ENCODE measurements at places on chromosomes 4 and X. TPM values are rescaled to one million over a fixed set of nuclear protein-coding genes. Genes with fewer than 3 reads are reported as not detected.

UGT2A1 gene
- not detected for polyA plus RNA-seq

SPANXD gene
- polyA plus RNA-seq, result not detected

RASL11B gene
- 0.12 TPM for polyA plus RNA-seq

PRRG3 gene
- not detected for polyA plus RNA-seq

MAGED4 gene
- polyA plus RNA-seq, result 2.1 TPM

ZNF330 gene
- polyA plus RNA-seq, result 27.9 TPM

PNMA3 gene
- 0.30 TPM for polyA plus RNA-seq

GSX2 gene
- not detected for polyA plus RNA-seq

Data from CD8-positive, alpha-beta memory T cell (primary cell).